ENCODE measurements at places on chromosomes 16 and 17.
A peak's percentile ranks its signal among the peaks of the same experiment; 100 is the strongest.

DNA sequence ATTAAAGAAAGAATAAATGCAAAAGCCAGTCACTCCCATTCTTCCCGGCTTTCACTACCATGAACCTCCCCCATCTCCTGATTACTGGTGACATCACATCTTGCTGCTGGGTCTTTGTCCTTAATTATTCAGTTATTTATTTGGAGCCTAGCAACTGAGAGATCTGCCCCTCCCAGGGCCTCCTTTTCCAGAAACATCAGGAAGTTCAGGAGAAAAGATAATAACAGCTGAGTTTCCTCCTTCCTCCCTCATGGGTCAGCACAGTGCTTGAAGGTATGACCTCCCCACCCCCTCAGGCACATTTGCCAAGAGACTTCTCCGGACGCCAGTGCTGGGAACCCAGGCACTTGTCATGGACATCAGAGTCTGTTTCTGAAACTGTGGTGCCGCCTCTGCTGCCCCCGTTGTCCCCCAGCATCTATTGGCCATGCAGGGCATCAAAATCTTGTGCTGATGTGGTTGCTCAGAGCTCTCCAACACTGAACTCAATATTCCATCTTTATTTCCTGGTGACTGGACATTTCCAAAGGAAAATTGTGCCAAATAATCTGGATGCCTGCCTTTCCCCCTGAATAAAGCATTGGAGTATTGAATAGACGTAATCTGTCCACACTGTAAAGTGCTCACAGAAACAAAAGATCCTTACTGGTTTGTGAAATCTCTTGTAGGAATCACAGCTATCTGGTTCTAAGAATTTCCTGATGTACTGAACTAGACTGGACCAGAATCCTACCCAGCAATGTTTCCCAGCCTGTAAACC lies 71.8 kb downstream of the ZNF18 start:
- H3K4me1 ChIP-seq, result no peaks in the 10 kb centered on the region
- no peaks in the 10 kb centered on the region for H3K36me3 ChIP-seq
- H3K27me3 ChIP-seq, result no peaks in the 10 kb centered on the region
- no peak overlapping the region for H3K27ac ChIP-seq

GRCh38 chr16:88510091-88510994 lies 57.3 kb downstream of the ZFPM1 start:
- no peaks in the 10 kb centered on the region for H3K36me3 ChIP-seq
- no peaks in the 10 kb centered on the region for H3K27me3 ChIP-seq
- no peak overlapping the region for H3K4me3 ChIP-seq
- H3K27ac ChIP-seq, result no peak overlapping the region
- no peak for DNase-seq

DNA sequence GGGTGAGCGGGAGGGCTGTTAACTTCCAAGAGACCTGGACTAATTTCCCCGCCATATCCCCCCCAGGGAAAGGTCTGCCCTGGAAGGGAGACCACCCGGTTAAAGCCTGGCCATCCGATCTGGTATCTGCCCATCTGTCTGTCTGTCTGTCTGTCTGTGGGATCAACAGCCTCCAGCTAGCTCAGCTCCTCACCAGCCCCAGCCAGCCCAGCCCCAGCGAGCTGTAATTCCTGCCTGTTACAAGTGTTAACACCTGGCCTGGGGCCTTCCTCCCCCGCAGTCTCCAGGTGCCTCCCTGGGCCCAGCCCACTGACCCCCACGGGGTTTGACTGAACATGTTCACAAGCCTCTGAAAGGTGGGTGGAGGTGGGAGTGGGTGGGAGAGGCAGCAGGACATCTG lies 4.0 kb downstream of the WNT3 start:
- no peaks in the 10 kb centered on the region for H3K36me3 ChIP-seq
- H3K4me3 ChIP-seq, result no peak overlapping the region
- H3K27ac ChIP-seq, result no peak overlapping the region
- peaks cover 11% of the 10 kb centered on the region for H3K4me1 ChIP-seq
- no peak for DNase-seq

- H3K27me3 ChIP-seq, result peaks cover 9% of the 10 kb centered on the region
- DNase-seq, result no peak
- H3K4me1 ChIP-seq, result peaks cover 55% of the 10 kb centered on the region
- H3K4me3 ChIP-seq, result peak overlapping the region; percentile 71
Measured at GRCh38 chr16:4114257-4115208, 1.7 kb downstream of the ADCY9 start.

- peaks cover 23% of the 10 kb centered on the region for H3K4me1 ChIP-seq
- peaks cover 4% of the 10 kb centered on the region for H3K36me3 ChIP-seq
- DNase-seq, result no peak
- H3K27ac ChIP-seq, result no peak overlapping the region
- no peak overlapping the region for H3K4me3 ChIP-seq
Measured at GRCh38 chr17:27452828-27453227, 3.4 kb upstream of the KSR1 start.

DNA sequence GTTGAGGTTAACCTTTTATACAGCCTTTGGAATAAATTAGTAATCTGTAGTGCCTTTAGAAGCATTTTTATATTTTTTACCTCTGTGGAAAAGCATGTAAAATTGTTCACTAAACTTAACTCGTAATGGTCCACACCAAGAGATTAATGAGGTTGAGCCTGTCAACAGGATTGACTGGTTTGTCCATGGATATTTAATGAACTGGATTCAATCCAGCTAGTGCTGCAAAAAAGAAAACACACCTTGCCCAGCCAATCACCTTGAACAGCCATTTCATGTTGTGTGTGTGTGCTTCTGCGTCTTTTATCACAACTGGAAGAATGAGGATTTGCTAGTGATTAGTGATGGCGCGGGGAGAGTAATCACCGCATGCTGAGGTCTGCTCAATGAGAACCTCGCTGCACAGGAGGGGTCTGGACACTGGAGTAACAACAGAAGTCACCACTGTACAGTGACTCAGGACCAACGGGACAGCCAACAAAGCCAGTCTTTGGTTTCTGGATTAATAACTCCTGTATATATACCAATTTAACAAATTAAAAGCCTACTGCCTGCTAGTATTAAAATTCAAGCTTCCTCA lies 33.7 kb downstream of the LITAFD start:
- peaks cover 81% of the 10 kb centered on the region for H3K36me3 ChIP-seq
- DNase-seq, result no peak
- no peaks in the 10 kb centered on the region for H3K27me3 ChIP-seq

- no peak overlapping the region for H3K4me3 ChIP-seq
- peak; percentile 39 for DNase-seq
- peak overlapping the region; percentile 5 for H3K27ac ChIP-seq
- no peaks in the 10 kb centered on the region for H3K27me3 ChIP-seq
- peaks cover 15% of the 10 kb centered on the region for H3K4me1 ChIP-seq
Measured at GRCh38 chr16:79217375-79218011, 383.0 kb downstream of the MAF start.

- H3K27me3 ChIP-seq, result peaks cover 36% of the 10 kb centered on the region
- peaks cover 6% of the 10 kb centered on the region for H3K4me1 ChIP-seq
- no peak overlapping the region for H3K4me3 ChIP-seq
- DNase-seq, result no peak
Measured at GRCh38 chr16:66269617-66270332, 96.7 kb upstream of the CDH5 start.

DNA sequence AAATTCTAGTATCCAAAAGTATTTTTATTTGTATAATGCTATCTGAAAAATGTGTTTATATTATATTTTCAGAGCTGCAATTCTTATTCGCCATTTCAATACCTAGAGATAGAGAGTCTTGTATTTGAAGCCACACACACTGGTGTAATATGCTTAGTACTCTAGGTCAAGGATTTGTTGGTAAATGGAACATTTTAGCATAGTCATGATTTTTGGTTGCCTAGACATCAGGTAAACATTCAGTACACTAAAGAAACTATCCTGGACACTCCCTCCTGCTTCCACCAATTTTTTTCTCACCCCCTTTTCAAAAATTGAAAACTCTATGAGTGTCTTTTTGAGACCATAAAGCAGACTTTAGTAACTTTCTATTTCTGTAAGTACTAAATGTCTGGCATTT lies 20.8 kb downstream of the ABHD15 start:
- peaks cover 7% of the 10 kb centered on the region for H3K4me1 ChIP-seq
- H3K4me3 ChIP-seq, result no peak overlapping the region
- no peak overlapping the region for H3K27ac ChIP-seq
- peaks cover 25% of the 10 kb centered on the region for H3K36me3 ChIP-seq
- no peaks in the 10 kb centered on the region for H3K27me3 ChIP-seq

DNA sequence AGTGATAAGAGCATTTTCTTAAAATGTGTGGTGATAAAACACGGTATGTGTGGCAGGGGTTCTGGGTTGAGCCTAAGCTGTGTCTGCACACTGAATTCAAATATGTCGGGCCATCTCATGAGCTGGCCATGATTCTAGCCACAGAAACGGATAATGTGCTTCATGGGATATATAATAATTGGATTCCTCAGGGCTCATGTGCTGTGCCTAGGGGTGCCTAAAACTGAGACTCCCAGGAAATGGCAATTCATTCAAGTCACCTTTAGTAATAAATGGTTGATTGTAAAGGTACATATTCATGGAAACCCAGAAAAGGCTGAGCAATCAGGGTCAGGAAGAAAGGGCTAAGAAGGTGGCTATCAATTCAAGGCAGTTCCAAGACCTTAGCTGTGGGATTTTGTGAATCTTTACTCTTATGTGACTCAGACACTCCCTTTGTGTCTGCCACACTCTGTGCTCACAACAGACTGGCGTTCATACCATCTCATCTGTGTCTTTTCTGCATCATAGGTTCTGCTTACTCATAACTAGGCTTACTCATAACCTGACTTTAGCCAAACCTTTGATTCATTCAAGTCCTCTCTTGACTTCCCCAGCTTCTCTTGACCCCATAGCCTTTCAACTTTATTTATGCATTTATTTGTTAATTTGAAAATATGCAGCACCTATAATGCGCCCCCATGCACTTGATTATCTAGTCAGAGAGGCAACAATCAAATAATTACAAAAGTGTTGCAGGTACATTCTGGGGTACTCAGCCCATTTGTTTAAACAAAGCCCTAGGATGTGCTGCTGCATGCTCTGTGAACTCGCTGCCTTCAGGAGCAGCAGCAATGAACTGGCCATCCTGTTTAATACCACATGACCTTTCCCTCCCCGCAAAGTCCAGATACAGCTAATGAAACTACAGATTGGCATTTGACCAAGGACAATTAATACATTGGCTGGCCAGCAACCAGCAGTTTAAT lies 28.4 kb upstream of the MED13 start:
- H3K36me3 ChIP-seq, result no peaks in the 10 kb centered on the region
- DNase-seq, result no peak
- H3K4me3 ChIP-seq, result no peak overlapping the region
- H3K4me1 ChIP-seq, result peaks cover 4% of the 10 kb centered on the region
- no peak overlapping the region for H3K27ac ChIP-seq
- H3K27me3 ChIP-seq, result no peaks in the 10 kb centered on the region

DNA sequence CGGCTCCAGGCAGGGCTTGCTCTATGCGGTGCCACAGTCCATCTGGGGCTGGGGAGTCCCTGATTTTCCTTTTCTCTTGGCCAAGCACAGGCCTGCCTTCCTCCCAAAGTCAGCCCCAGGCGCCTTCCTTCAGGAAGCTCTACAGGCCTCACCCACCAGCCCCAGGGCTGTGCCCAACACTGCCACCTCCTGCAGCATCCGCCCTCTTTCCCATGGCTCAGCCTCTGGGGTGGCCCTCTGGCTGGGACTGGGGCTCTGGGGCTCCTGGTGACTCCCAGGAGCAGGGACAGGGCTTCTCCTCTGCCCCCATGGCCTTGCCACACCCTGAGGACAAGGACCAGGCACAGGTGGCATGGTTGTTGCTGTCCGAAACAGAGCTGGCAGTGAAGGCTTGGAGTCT lies 817 bp downstream of the ITGB4 start:
- no peak overlapping the region for H3K27ac ChIP-seq
- no peaks in the 10 kb centered on the region for H3K36me3 ChIP-seq
- peaks cover 4% of the 10 kb centered on the region for H3K4me1 ChIP-seq
- no peak for DNase-seq
- H3K27me3 ChIP-seq, result peaks cover 20% of the 10 kb centered on the region

- no peak overlapping the region for H3K27ac ChIP-seq
- H3K36me3 ChIP-seq, result no peaks in the 10 kb centered on the region
Measured at GRCh38 chr16:15899538-15900100, 11.2 kb upstream of the CEP20 start.

DNA sequence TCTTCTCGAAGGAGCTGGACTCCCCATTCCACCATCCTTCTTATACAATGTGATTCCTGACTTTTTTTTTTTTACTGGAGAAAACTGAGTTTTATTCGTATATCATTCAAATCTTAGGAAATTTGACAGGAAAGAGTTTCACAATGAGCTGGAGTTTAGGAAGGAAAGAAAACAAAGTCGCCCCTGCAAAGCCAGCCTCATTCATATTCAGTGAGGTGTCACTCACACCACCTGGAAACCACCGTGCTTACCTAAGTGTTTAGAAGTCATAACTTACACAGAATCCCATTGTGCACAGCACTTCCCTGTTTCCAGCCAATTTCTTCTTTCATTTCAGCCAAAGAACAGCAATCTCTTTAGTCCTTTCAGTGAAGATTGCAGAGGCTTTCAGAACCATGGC lies 90.3 kb upstream of the CHMP6 start:
- H3K27me3 ChIP-seq, result no peaks in the 10 kb centered on the region
- H3K36me3 ChIP-seq, result peaks cover 47% of the 10 kb centered on the region
- H3K27ac ChIP-seq, result peak overlapping the region; percentile 64
- no peak for DNase-seq
- no peak overlapping the region for H3K4me3 ChIP-seq
- H3K4me1 ChIP-seq, result peaks cover 55% of the 10 kb centered on the region

GRCh38 chr17:12789075-12789480 lies 220 bp upstream of the ARHGAP44 start:
- H3K4me1 ChIP-seq, result peaks cover 5% of the 10 kb centered on the region
- no peak overlapping the region for H3K27ac ChIP-seq
- H3K36me3 ChIP-seq, result no peaks in the 10 kb centered on the region
- peak overlapping the region; percentile 49 for H3K4me3 ChIP-seq

GRCh38 chr17:5832886-5833285 lies 237.3 kb upstream of the WSCD1 start:
- peaks cover 6% of the 10 kb centered on the region for H3K27me3 ChIP-seq
- H3K27ac ChIP-seq, result no peak overlapping the region
